ENCODE measurements at places on chromosomes 3 and 15.

- no peak for DNase-seq
Measured at GRCh38 chr3:151564261-151564660, 103.4 kb upstream of the IGSF10 start.

DNA sequence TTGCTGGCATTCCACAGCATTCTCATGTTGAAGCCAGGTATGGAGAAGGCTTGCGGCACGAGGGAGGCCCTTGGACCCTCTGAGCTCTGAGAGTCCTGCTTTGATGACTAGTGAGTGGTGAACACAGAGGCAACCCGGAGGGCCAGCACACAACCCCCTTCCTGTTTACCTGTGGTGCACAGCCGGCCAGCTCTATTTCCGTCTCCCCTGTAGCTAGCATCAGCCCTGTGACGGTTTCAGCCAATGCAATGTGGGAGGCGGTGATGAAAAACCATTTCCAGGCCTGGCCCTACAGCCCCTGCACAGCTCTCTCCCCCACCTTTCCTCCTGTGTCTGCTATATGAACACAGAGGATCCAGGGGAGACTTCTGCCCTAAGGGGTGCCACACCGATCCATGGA is 76.8 kb upstream of the KLHL25 start:
- no peak for DNase-seq

DNA sequence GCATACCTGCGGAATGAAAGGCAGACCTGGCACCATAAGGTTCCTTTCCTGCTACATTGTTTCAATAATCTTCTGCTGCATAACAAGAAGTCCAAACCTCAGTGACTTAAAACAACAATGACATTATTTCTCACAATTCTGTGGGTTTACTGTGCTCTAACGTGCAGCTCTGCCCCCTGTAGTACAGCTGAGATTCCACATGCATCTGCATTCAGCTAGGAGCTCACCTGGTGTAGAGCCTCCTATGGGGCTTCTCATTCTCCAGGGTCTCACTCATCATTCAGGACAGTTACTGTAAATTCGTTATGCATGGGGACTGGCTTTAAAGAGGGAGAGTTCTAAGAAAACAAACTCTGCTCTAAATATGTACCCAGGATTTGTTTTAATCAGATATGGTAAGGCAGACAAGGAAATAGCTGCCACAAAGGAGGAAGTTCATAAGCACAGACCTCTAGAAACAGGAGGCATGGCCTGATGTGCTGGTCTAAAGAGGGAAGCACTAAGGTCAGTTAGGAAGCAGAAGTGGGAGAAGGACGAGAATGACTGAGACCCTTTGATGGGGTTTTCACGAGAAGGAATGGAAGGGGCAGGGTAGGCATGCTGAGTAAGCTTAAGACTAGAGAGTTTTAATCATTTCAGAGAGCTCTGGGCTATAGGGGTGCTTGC is 347.0 kb downstream of the NEK10 start:
- no peak for DNase-seq

- DNase-seq, result peak; percentile 49
Measured at GRCh38 chr3:126245811-126246727, 65.7 kb upstream of the ALDH1L1 start.

DNA sequence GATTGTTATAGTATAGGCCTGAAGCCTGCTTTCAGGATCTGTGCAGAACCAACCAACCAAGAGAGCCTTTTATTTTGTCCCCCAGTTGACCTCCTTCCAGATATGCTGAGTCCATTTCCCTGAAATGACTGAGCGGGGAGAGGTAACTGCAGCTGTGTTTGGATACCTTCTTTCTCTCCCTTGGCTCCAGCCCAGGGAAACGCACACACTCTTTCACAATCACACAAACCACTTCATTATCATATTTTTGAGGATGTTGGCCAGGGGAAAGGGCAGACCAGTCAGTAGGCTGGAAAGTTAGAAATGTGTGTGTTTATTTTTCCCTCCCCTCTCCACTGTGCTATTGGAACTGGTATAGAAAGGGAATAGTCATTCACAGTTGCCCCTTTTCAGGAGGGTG is 417.7 kb upstream of the TBL1XR1 start:
- DNase-seq, result no peak

DNA sequence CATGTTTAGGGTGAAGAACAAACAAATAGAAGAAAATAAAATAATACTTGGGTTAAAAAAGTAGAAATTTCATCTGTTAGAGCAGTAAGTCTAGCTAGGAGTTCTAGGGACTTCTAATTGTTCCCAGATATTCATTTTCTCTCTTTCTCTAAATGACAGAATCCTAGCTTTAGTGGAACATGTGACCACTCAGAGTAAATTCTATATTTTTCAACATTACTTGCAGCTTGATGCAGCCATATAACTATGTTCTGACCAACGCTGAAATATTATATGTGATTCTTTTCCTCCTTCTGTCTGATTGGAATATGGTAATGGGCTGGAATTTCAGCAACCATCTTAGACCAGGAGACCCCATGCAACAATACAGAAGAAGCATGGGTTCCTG is 8.1 kb downstream of the PTX3 start:
- no peak for DNase-seq

GRCh38 chr15:25093455-25094029 is 138.8 kb downstream of the SNRPN start:
- DNase-seq, result no peak

DNA sequence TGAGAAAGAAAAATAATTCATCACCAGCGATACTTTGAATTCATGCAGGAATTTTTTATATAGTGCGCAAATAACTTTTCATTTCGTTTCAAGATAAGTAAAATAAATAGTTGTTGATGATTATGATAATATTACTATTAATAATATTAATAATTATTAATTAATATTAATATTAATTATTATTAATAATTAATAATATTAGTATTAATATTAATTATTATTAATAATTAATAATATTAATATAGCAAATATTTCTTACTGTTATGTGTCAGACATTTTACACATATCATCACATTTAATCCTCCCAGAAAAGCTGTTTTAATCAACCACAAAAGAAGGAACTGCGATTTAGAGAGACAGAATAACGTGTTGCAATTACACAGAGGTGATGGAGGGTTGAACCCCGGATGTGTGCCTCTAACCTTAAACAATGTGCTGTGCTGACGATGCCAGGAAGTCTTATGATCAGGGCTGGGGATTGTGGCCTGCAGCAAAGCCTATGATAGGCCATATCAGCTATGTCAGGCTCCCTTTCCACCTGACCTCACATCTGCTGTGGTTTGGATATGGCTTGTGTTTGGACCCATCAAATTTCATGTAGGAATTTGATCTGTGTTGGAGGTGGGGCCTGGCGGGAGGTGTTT is 263.5 kb upstream of the NR2F2 start:
- DNase-seq, result no peak

DNA sequence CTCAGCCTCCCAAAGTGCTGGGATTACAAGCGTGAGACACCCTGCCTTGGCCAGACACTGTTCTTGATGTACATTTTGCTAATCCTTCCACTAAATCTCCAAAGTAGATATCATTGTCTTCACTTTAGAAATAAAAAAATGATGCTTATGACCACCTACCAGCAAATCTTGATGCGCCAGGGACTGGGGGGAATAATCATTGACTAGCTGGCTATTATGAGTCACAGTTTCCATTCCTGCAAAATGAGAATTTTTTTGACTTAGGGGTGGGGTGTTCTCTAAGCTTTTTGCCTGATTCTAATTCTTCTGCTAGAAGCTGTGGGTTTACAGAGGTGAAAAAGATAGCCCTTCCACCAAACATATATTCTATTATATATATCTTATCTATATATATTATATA is 17.1 kb upstream of the RFC4 start:
- DNase-seq, result peak; percentile 72

- no peak for DNase-seq
Measured at GRCh38 chr3:13491206-13491974, 11.3 kb downstream of the HDAC11 start.

DNA sequence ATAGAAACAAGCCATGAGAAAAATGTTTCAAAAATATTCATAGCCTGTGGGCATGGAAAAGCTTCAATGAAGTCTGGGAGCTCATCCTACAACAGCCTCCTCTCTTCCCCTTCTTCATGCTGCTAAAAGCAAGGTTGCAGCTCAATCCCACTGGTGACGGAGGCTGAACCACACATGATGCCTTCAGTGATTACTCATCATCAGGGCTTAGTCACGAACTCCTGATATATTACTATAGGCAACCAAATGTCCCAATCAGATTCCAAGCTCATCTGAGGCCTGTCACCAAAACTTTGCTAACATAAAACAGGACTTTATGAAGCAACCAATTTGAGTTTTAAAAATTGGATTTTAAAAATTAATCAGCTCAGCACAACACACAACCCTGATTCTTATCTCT is 24.0 kb upstream of the SLC24A5 start:
- DNase-seq, result peak; percentile 16

DNA sequence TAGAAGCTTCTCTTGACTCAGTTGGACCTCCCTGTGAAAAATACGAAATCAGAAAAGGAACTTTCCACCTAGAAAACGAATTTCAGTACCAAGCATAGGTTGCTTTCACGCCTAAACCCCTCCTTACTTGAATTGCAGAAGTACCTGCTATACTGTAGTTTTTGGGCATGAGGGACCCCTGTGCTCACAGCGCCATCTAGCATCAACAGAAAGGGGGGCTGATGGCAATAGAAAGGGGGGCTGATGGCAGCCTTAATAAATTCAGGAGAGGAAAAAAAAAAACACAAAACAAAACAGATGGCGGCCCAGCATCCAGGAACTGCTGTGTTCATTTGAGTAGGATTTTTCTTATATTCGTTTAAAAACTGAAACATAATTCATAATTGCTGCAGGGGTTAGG is 96.7 kb downstream of the NPAP1 start:
- no peak for DNase-seq

DNA sequence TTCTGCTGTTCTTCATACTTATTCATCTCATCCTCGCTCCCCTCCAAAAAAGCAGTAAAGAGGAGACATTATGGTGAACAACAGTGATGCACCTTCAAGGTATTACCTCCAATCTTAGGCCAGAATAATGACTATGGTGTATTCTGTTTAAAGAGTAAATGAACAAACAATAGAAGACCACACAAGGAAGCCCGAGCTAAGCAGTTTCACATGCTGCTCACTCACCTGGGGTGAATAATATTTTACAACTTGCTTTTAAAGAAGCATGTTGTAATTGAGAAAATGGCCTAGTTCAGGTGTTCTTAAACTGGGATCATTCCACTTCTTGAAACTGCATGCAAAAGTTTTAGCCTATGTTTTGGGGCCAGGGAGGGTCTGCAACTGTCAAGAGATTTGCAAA is 581.2 kb downstream of the FOXP1 start:
- no peak for DNase-seq

DNA sequence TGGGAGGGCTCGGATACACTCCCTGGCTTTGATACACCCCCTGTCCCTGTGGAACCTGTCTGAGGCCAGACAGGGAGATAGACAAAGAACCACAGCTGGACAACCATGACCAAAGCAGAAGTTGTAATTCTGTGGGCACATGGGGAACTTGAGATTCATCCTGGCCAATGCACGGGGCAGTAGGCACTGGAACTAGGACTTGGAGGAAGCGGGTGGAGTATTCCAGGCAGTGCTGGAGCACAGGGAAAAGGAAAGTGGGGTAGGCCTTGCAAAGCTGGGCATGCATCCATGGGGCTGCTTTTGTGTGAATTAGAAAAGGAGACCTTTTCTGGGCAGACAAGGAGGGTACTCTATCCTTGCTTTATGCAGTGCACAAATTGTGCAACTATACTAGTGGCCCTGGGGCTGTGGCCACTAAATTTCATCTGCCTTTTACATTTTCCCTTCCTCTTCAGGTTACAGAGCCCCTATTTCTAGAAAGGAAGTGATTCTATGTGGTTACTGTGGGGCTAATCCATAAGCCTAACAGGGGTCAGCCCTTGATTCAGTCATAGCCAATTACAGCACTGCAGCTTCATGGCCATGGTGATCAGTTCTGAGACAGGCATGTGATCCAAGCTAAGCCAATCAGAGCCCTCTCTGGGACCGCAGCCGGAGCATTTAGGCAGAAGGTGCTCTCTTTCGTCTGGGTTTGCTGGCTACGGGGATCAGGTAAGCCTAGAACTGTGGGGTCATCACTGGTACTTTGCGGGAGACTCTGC is 21.0 kb downstream of the CRABP1 start:
- no peak for DNase-seq

DNA sequence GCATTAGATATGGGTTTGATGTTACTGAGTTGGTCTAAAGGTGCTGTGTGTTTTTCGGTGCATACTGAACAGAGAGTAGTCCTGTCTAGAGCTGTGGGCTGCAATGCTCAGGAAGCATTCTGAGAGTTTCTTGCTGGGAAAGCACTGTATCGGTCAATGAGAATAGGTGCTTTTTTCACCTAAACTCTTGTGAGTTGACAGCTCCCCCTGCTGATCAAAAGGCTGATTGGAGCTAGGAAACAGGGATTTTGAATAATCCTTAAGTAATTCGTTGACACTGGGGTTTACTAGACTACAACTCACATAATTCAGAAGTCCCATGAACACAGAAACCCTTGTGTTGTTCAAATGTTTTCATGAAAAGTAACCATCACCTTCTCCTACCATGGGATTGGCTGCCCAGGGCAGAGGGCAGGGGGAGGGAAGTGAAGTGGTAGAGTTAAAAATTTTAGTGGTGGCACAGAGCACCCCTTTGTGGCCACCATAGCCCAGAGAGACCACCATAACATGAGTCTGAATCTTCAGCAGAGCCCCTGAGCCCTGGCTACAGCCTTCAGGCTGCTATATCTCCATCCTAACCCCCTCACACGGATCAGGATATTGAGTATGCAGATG is 13.0 kb upstream of the MANF start:
- peak; percentile 67 for DNase-seq

GRCh38 chr3:73661265-73661664 is 36.5 kb upstream of the PDZRN3 start:
- no peak for DNase-seq

DNA sequence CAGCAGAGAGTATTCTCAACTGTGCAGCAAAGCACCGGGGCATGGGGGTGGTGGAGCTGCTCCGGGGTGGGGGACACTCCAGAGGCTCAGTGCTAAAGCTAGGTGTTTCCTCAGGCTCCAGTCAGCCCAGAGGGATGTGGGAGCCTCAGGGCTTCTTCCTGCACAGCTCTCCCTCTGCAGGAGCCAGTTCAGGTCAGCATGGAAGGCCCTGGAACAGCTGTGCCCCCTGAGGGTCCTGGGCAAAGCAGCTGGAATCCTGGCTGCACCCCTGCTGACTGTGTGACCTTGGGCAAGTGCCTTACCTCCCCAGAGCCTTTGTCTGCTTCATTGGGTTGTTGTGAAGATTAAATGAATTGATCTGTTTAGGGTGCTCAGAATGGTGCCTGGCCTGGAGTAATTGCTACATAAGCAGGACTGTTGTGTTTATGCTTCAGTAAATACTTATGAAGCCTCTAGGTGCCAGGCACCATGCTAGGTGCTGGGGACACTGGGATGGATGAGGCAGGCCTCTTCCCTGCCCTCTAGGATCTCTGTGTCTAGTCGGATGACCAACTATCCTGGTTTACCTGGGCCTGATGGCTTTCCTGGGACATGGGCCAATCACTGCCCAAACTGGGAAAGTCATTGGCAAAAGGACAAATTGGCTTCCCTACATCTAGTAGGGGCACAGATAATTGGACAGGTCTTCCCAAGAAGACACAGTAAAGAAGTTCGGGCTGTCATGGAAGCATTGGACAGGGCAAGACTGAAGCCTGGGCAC is 64.2 kb upstream of the LCTL start:
- no peak for DNase-seq

- DNase-seq, result no peak
Measured at GRCh38 chr15:62109437-62109836, 42.7 kb downstream of the C2CD4A start.

GRCh38 chr3:147385059-147386012 is 21.0 kb downstream of the ZIC4 start:
- DNase-seq, result no peak
